CD4-positive, alpha-beta memory T cell (primary cell): ENCODE measurements at places on chromosomes 1 and 21. TPM values are rescaled to one million over a fixed set of nuclear protein-coding genes. Genes with fewer than 3 reads are reported as not detected.

Gene C1orf74
- total RNA-seq: 1.2 TPM

Gene TAS1R3
- total RNA-seq: 1.5 TPM

Gene C8A
- total RNA-seq: not detected

Gene C1orf185
- total RNA-seq: not detected

Gene NUP210L
- 0.23 TPM for total RNA-seq

Gene NGF
- not detected for total RNA-seq

Gene OR2M4
- not detected for total RNA-seq

Gene MAB21L3
- not detected for total RNA-seq

Gene CD53
- 338 TPM for total RNA-seq

Gene SH2D5
- total RNA-seq: 0.38 TPM

Gene OLIG2
- total RNA-seq: not detected

Gene PRR9
- total RNA-seq: not detected

Gene TEX38
- not detected for total RNA-seq

Gene AK5
- 25.5 TPM for total RNA-seq

Gene RXRG
- total RNA-seq: not detected

Gene NEK2
- not detected for total RNA-seq

Gene ECM1
- total RNA-seq: 2.0 TPM

Gene F13B
- not detected for total RNA-seq

Gene OR2L13
- 0.17 TPM for total RNA-seq

Gene LMX1A
- total RNA-seq: not detected

Gene CD160
- total RNA-seq: not detected

Gene LCE1C
- not detected for total RNA-seq

Gene CEP104
- 64.4 TPM for total RNA-seq

Gene PPCS
- total RNA-seq: 65.2 TPM

Gene TMEM200B
- not detected for total RNA-seq

Gene NPPB
- total RNA-seq: not detected

Gene SV2A
- 4.3 TPM for total RNA-seq

Gene TRNP1
- total RNA-seq: not detected

Gene ITLN1
- total RNA-seq: not detected

Gene LRRC39
- 1.3 TPM for total RNA-seq

Gene C1orf94
- not detected for total RNA-seq
